IMR-90 (cell line): ENCODE measurements at places on chromosomes 1 and 21.

- peak; percentile 16 for DNase-seq
- H3K27me3 ChIP-seq, result no peaks in the 10 kb centered on the region
- no peaks in the 10 kb centered on the region for H3K4me1 ChIP-seq
- no peaks in the 10 kb centered on the region for H3K36me3 ChIP-seq
Observed at GRCh38 chr1:100455478-100456072, 82.4 kb upstream of the GPR88 start.

DNA sequence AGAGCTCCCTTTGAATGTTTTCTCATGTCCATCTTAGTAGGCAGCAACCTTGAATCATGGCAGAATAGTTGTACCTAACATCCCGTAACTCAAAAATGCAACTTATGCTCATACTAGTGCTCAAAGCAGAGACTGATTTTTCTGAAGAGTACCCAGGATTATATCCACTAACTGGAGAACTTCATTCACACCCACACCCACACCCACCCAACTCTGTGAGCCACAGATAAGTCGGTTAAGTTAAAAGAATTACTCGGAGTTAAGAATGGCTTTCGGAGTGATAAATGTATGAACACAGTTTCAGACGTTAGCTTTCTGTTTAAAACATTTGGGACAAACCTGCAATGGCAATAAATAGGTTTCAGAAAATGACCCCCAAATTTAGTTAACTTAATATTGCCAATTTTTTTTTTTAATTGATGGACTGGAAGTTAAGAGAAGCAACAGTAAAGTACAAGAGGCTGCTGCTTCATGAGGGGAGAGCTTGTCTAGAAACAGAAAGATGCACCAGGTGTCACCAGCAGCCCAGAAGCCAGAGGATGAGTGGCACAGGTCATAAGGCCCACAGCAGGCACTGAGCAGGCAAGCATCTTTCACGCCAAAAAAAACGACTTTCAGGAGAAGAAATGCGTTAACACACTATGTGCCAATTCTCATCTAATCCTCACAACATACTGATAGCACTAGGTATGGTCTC lies 48.4 kb upstream of the C1orf198 start:
- DNase-seq, result no peak
- H3K27me3 ChIP-seq, result no peaks in the 10 kb centered on the region
- no peak overlapping the region for H3K27ac ChIP-seq
- no peaks in the 10 kb centered on the region; the same call in none of the 2 replicates for H3K36me3 ChIP-seq
- no peak overlapping the region for H3K4me3 ChIP-seq

- no peak overlapping the region for H3K4me3 ChIP-seq
- no peaks in the 10 kb centered on the region for H3K27me3 ChIP-seq
- H3K36me3 ChIP-seq, result peaks cover 2% of the 10 kb centered on the region; the same call in 1 of the 2 replicates
- peak overlapping the region; percentile 40 for H3K27ac ChIP-seq
- peaks cover 7% of the 10 kb centered on the region for H3K4me1 ChIP-seq
- DNase-seq, result peak; percentile 86
Observed at GRCh38 chr1:85502171-85502570, 37.2 kb upstream of the DDAH1 start.

DNA sequence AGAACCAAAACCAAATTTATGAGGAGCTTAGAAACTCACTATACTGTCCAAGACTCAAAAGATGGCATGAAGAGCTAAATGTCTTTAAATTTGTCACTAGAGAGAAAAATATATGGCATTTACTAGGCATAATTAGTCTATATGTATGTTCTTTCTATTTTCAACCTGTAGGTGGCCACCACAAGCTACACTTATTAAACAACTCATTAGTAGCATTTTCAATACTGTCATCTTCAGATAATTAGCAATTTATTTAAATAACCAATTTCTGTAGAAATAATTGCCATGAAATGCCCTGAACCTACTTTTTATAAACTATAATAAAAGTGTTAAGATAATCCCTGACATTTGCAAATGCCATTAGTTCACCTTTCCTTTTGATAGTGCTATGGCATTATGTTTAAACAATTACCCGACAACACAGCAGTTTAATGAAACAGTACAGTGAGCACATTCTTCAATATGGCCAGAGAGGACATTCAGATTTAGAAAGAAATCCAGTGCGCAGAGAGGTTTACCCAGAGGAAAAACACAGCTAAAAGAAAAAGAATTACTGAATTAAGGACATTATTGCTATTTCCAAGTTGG lies 522.5 kb downstream of the PTBP2 start:
- no peak overlapping the region for H3K4me3 ChIP-seq
- no peaks in the 10 kb centered on the region for H3K27me3 ChIP-seq
- H3K4me1 ChIP-seq, result no peaks in the 10 kb centered on the region
- no peak overlapping the region for H3K27ac ChIP-seq

DNA sequence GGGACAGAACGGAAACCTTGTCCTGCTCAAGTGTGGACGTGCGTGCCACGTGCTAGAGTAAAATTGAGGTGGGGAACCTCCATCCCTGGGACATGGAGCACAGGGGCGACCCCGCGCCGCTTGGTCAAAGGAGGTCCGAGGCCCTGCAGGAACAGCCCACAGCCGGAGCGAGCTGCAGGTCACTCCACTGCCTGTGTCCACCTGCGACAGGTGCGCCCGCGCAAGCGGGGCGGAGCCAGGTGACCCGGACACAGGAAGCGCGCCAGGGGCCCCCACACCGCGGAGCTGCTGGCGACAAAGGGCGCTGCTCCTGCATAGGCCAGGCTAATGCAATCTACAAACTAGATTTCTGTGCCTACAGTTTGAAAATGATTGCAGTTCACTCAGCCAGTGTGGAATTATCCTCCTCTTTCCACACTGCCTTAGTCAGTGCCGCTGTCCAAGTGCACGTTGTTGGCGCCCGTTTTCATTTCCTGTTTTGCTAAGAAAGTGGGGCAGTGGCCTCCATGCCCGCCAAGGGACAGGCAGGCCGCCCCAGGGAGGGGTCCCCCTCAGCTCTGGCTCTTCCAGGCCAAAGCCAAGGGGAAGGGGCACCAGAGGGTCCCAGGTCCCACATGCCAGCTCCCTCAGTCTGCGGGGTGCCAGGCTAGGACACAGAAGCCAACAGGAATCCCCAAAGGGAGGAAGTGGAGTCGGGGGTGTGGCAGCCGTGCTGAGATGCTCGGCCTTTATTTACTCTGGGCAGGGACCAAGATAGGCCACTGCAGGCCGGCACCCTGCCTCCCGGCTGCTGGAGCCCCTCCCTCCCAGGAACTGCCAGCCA lies 4.3 kb upstream of the NADK start:
- H3K4me1 ChIP-seq, result peaks cover 15% of the 10 kb centered on the region
- H3K4me3 ChIP-seq, result no peak overlapping the region
- peaks cover 27% of the 10 kb centered on the region for H3K36me3 ChIP-seq
- peak; percentile 54 for DNase-seq
- no peak overlapping the region for H3K27ac ChIP-seq
- H3K27me3 ChIP-seq, result no peaks in the 10 kb centered on the region

- H3K4me1 ChIP-seq, result no peaks in the 10 kb centered on the region
- H3K27me3 ChIP-seq, result no peaks in the 10 kb centered on the region
- no peak overlapping the region for H3K27ac ChIP-seq
- peak; percentile 2 for DNase-seq
Observed at GRCh38 chr1:72557446-72558049, 275.2 kb upstream of the NEGR1 start.

DNA sequence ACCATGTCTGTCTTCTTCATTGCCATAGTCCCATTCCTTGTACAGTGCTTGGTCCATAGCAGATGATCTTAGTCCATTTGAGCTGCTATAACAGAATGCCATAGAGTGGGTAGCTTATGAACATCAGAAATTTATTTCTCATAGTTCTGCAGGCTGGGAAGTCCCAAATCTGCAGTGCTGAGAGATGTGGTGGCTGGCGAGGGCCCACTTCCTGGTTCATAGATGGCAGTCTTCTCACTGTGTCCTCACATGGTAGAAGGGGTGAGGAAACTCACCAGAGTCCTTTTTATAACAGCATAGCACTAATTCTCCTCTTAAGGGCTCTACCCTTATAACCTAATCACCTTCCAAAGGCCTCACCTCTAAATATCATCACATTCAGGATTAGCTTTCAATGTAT lies 23.1 kb upstream of the RAP1A start:
- no peaks in the 10 kb centered on the region for H3K27me3 ChIP-seq
- H3K36me3 ChIP-seq, result no peaks in the 10 kb centered on the region
- H3K27ac ChIP-seq, result no peak overlapping the region

GRCh38 chr1:52673513-52673912 lies 24.6 kb downstream of the COA7 start:
- H3K4me3 ChIP-seq, result no peak overlapping the region
- peaks cover 12% of the 10 kb centered on the region for H3K4me1 ChIP-seq
- H3K27ac ChIP-seq, result no peak overlapping the region

DNA sequence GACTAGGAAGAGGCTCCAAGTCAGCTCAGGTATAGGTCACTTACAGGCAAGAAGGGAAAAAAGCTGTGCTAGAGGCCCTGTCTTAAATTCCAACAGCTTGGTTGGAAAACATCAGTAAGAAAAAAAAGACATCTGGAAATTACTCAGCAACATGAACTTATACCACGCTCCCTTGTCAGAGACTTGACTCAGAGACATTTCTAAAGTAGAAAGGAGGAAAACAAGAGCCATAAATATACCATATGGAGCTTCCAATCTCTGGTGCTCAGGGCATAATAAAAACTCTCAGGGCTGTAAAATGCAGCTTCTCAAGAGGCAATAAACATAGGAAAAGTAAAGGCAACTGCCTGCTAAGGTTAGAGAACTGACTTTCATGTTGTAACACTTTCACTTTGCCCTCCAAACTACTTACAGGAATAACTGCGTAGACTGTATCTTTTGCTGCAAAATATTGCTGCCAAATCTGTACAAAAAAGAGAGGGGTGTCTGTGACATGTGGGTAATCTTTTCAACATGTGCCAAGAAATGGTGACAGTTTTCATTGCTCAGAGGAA lies 14.7 kb downstream of the ATPAF1 start:
- H3K4me3 ChIP-seq, result peak overlapping the region; percentile 17; the same call in 1 of the 2 replicates
- peaks cover 21% of the 10 kb centered on the region; the same call in 1 of the 2 replicates for H3K36me3 ChIP-seq
- H3K4me1 ChIP-seq, result peaks cover 3% of the 10 kb centered on the region; the same call in 1 of the 2 replicates
- DNase-seq, result peak; percentile 69

DNA sequence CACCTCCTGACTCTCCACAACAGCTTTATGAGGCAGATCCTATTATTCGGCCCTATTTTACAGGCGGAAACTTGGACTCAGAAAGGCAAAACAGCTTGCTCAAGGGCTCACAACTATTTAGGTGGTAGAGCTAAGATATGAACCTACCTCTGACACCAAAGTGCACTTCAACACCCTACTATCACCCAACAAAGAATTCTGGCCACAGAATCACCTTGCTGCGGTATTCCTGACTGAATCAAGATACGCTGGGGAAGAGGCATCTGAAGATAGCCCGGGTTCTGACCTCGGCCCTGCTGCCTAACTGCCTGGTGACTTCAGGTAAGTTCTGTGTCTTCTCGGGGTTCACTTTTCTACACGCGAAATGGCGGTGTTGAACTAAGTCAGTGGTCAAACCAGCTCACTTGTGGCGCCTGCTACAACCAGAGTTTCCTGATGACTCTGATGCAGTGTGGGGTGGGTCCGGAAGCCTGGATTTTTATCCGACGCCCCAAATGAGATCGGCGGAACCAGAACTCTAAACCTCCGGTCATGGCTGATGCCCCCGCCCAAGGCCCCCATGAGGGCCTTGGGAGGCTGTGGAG lies 608 bp downstream of the PEF1 start:
- no peaks in the 10 kb centered on the region for H3K27me3 ChIP-seq
- H3K27ac ChIP-seq, result peak overlapping the region; percentile 86
- H3K36me3 ChIP-seq, result no peaks in the 10 kb centered on the region

DNA sequence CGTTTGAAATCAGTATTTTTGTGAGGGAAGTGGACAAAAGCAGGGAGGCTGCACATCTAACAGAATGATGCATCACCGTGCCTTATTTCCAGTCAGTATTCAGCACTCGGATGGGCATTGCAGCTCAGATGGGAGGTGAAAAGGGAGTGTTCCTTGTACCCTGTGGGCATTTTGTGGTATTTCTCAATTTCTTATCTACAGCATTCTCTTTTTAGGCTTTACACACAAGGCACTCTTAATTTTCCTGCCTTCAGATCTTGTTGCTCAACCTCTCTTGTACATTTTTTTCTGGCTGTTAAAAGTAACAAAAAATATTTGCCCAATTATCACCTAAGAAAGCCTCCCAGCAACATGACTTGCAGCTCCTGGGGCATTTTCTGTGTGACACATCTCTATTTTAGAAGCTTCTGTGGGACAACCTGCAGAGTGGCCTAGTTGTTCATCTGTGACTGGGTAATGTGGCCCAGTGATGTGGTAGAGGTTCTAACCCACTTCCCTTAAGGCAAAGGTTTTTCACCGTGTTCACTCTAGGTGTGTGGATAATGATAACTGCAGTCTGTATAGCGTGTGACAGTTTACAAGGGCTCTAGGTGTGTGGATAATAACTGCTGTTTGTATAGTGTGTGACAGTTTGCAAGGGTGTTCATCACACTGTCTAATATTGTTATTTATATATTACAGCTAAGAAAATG lies 257.2 kb downstream of the PTGER3 start:
- H3K4me3 ChIP-seq, result no peak overlapping the region
- H3K4me1 ChIP-seq, result no peaks in the 10 kb centered on the region
- H3K27ac ChIP-seq, result no peak overlapping the region
- H3K27me3 ChIP-seq, result no peaks in the 10 kb centered on the region
- no peaks in the 10 kb centered on the region for H3K36me3 ChIP-seq
- no peak for DNase-seq

- H3K4me3 ChIP-seq, result no peak overlapping the region
- DNase-seq, result no peak
- H3K27me3 ChIP-seq, result no peaks in the 10 kb centered on the region
- no peaks in the 10 kb centered on the region for H3K36me3 ChIP-seq
Observed at GRCh38 chr1:153556348-153556747, 7.3 kb upstream of the S100A3 start.

DNA sequence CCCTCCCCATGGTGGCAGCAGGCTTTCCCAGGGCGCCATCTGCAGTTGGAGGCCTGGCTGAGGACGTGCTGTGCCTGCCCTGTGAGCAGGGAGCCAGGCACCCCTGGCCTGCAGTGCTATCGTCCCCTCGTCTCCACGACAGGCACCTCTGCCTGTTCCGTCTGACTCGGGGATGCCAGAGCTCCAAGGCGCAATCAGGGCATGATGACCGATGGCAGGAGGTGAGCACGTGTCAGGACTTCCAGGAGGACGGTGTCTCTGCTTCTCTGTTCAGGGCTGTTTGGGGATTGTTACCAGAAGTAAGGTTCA lies 125.2 kb downstream of the PCBP3 start:
- no peak for DNase-seq
- H3K27ac ChIP-seq, result no peak overlapping the region
- H3K27me3 ChIP-seq, result no peaks in the 10 kb centered on the region
- no peak overlapping the region for H3K4me3 ChIP-seq
- H3K36me3 ChIP-seq, result no peaks in the 10 kb centered on the region

DNA sequence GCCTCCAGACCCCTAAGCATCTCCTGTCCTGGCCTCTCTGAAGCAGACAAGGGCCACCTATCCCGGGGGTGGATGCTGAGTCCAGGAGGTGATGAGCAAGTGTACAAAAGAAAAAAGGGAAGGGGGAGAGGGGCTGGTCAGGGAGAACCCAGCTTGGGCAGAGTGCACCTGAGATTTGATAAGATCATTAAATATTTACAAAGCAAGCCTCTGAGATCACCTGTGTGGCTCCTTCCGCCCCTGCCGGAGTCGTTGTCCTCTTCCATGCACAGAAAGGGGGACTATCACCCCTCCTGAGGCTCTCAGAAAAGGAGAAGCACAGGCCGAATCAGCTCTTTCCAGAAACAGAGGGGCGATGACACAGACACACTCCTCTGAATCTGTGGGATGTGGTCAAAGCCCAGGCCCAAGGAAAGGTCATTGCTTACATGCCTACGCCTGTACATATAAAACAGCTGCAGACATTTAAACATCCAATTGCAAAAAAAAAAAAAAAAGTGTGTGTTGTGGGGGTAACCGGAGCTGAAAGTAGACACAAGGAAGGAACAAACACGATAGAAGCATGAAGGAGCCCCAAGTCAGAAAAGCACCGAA lies 30.9 kb downstream of the PRSS38 start:
- H3K27me3 ChIP-seq, result no peaks in the 10 kb centered on the region
- no peak overlapping the region for H3K4me3 ChIP-seq
- no peak for DNase-seq
- H3K4me1 ChIP-seq, result no peaks in the 10 kb centered on the region
- H3K36me3 ChIP-seq, result no peaks in the 10 kb centered on the region
- no peak overlapping the region for H3K27ac ChIP-seq
